NCI-H1105 treated with DMSO at 0.1 percent for 48 hours (cell line): ENCODE measurements at places on chromosomes 2 and 18.

DNA sequence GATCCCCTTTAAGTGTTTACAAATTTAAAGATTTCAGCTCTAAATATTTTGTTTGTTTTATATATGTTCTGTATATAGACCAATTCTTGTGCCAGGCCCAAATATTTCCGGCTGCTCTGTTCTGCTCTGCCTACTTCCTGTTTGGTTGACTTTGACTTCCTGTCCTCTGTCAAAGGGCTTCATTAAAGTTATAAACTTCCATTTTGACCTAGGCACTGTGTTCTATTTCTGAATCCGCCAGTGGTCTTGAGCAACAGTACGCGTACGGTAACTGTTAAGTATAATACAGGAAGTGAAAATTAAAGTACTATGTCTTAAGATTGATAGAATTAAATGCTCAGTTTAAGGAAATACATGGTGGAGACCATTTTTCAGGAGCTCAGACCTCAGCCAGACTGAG lies 13.5 kb upstream of the REL start:
- DNase-seq, result no peak

GRCh38 chr18:30945761-30946160 lies 96.8 kb downstream of the DSC3 start:
- DNase-seq, result peak; percentile 99

DNA sequence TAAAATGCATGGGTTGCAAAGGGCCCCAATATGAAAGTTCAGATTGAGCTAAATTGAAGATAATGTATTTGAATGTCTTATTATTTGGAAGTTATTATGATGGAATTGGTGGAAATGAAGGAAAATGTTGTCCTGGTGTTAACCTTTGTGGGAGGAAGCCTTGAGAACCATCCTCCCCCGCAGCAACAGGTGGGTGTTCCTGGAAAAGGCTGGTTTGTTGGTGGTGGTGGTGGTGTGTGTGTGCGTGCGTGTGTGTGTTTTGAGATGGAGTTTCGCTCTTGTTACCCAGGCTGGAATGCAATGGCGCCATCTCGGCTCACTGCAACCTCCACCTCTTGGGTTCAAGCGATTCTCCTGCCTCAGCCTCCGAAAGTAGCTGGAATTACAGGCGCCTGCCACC lies 36.2 kb downstream of the CHRNA1 start:
- no peak for DNase-seq

DNA sequence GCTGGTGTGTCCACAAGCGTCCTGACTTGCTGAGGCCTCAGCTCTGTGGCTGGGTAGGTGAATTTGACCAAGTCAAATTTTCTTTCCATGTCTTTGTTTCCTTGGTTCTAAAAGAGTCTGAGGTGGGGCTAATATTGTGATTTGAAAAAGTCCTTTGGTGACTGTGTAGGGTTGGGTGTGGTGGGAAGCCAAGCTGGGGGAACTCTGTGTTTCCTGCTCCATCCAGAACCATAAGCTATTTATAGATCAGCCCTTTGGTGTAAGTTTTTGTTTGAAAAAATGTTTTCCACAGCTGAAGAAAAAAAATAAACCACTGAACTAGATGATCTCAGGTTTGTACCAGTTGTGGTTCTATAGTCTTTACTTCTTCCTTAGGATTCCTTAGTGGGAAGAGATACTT lies 462.7 kb downstream of the TGIF1 start:
- DNase-seq, result no peak

DNA sequence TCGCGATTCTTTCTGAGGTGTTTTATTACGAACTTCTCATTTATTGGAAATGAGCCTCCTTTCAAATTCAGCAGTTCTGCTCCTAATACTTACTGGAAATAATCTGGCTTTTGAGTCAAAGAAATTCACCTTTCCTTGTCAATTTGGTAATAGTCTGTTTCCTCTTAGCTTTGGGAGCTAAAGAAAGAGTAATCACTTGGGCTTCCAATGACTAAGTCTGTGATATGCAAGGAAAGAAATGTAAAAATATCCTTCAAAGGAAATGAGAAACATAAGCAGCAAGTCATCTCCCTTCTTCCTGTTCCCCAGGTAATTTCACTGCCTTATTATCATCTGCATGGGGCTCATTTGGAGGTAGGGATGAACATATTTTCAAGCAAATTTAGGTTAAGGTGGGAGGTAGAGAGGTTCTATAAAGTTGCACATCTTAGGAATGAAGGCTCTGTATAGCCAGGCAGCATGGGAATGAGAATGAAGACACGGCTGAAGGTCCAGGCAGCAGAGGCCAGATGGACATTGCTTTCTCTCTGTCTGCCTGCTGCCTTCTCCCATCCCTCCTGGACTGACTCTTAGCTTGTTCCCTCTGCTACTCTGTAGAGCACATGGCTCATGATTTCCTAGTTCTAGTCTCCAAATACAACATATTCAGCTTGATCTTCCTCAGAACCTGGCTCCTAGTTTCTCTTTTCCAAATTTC lies 1.0 kb downstream of the SPP2 start:
- DNase-seq, result no peak

DNA sequence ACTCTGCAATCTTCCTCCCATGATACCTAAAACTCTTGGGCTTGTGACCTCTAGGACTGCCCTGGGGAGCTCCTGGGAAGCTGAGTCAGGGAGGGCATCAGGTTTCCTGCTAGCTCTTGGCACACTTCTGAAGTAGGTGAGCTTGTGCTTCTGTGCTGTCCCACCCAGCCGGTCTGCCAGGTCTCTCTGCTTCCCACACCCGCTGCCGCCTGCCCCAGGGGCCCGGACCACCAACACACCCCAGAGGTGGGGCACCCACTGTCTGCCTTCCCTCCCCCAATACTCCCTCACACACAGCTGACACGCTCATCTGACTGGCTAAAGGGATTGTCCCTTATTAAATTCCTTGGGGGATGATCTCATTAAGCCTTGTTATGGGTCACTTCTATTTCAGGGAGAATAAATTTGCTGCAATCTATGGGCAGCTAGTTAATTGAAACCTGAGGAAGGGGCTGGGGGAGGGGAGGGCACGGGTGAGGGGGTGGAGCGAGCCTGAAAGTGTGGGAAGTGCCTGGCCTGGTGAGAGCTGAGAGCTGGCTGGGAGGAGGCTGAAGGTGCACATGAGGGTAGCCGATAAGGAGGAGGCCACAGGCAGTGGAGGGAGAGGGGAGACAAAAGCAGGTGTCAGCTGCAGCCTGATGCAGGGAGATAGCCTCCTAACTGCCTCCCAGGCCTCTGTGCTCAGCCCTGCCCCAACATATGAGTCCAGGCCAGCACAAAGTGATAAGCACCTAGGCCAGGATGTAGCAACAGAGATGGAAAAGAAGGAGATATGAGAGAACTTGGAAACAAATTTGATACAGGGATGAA lies 48.8 kb downstream of the HAUS1 start:
- DNase-seq, result no peak

DNA sequence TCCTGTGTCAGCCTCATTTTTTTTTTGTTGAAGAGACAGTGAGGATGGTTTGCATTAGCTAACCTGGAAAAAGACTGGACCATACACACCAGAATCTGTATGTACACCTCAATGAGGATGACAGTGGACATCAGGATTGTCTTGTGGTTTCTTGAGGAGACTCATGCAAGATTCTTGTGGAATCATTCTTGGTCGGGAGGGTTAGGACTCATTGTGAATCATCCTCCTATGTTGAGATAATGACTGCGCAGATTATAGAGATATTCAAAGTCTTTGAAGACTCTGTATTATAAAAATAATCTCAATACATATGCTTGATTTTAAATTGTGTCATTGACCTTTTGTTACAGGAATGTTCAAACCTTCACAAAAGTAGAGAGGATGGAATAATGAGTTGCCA lies 49.1 kb upstream of the DOCK10 start:
- no peak for DNase-seq
